Kidney epithelial cell (primary cell): ENCODE measurements at places on chromosomes 13 and 19.

DNA sequence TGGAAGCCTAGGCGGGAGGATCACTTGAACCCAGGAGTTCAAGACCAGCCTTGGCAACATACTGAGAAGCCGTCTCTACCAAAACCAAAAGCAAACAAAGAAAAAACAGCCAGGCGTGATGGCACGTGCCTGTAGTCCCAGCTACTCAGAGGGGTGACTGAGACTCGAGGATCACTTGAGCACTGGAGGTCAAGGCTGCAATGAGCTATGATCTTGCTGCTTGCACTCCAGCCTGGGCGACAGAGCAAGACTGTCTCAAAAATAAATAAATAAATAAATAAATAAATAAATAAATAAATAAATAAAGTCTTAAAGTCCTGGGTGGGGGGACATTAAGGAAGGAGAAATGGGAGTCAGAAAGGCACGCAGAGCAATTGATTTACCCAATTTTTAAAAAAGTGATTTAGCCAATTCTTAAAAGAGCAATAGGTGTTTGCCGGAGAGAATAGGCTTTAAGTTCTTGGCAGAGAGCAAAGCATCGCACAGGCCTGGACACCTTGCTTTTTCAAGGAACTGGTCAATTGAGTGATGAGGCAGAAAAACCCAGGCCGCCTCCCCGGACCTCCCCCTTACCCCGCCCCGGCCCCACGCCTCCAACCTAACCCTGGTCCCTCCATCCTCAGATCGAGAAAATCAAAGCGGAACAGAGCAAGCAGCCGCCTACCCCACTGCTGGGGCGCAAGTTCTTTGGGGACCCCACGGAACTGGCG, 9.5 kb upstream of the SHKBP1 start:
- DNase-seq: no peak

DNA sequence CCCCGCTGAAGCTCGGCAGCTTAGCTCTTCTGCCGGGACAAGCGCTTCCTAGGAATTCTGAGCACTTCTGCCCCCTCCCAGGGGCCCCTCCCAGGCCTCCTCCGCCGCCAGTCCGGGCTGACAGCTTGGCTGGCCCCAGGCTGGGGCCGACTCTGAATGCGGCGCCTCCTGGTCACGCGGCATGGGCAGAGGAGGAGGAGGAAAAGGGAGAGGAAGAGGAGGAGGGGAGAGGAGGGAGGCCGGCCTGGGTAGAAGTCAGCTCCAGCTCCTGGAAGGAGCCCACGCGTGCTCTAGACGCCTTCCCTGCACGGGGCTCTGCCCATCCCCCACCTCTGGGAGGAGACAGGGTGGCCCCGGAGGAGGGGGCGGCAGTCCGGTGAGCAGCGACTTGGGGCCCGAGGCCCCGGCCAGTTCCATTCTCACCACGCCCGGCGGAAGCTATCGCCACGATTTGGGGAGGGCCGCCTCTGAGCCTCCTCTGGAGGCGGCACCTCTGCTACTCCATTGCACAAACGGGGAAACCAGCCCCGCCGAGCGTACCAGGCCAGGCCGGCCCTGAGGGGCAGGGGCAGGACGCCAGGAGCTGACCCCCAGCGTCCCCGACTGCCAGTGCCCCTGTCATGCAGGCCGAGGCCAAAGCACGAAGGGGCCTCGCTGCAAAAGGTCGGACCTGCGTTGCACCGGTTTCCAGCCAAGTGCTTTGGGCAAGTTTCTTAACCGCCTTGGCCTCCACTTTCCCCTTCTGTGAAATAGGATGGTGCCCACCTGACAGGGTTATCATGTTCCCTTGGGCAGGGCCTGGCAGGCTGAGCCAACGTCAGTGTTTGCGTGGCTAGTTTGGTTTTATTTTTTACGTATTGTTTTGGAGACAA, 31.6 kb downstream of the CCNE1 start:
- no peak for DNase-seq

DNA sequence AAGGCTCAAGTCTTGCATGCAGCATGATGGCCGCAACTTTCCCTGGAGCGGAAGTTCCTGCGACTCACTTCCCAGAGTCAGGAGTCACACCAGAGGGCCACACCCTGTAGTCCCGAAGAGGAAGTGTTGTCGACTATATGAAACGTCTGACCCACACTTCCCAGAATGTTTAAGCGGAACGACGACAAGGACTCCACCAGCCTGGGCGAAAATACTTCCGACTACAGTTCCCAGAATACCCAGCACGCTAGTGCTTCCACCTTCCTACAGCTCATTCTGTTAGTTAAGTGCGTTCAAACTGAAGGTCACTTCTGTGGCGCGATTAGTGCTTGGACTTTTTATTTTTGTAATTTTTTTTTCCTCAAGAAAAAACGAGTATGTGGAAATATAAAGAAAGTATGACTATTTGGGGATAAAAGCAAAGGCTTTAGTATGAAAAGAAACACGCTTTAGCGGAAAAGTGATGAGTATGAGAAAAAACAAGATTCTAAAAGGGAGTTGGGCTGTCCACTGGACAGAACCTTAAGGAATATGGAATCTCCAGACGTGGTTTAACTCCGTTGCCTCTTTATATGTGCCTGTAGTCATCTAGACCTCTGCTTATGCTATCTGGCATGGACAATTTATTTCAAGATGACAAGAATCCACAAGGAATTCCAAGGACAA, 15.5 kb upstream of the ZNF112 start:
- no peak for DNase-seq

- no peak for DNase-seq
Observed at GRCh38 chr13:28478127-28478526, 16.8 kb downstream of the FLT1 start.
